ENCODE measurements at places on chromosomes 6 and 20. TPM values are rescaled to one million over a fixed set of nuclear protein-coding genes. Genes with fewer than 3 reads are reported as not detected.
A peak's percentile ranks its signal among the peaks of the same experiment; 100 is the strongest.

DNA sequence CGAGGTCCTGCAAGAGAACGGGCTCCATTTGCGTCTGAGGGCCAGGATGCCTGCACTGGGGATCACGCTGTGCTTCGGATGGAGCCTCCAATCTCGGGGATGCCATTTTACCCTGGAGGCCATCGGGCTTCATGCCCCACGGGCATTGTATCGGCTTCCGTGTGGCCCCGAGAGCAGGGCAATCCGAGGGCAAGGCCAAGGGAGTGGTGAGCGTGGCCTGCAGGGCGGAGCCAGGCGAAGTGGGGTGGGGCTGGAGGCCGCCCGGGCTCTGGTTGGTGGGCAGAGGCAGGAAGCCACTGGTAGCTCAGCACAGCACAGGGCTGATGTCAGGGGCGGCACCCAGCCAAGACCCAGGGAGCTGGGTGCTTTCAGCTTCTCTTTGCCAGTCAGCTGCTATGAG is 57.5 kb upstream of the BHLHE23 start:
- no peaks in the 10 kb centered on the region for H3K27me3 ChIP-seq
- no peak overlapping the region for H3K27ac ChIP-seq
- no peak overlapping the region for H3K4me3 ChIP-seq
- H3K36me3 ChIP-seq, result no peaks in the 10 kb centered on the region
- peak; percentile 13 for DNase-seq

DNA sequence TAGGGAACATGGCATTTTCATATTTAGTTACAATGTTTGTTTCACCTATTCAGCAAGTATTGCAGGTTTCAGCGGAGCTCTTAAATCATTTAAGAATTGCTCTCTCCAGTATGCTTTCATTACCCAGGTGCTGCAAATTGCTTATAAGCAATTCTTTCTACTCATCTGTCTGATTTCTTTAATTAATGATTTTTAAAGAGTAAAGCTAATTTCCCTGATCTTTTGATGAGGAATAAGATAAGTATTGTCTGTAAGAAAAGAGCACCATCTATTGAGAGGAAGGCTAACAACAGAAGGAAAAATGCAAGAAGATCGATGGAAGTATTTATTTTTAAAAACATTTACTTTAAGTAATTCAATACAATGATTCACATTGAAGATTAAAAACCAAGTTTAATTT is 2.0 kb downstream of the OPRM1 start:
- no peak for DNase-seq
- H3K36me3 ChIP-seq, result no peaks in the 10 kb centered on the region
- peaks cover 14% of the 10 kb centered on the region for H3K4me1 ChIP-seq
- H3K27ac ChIP-seq, result no peak overlapping the region
- H3K27me3 ChIP-seq, result peaks cover 29% of the 10 kb centered on the region

DNA sequence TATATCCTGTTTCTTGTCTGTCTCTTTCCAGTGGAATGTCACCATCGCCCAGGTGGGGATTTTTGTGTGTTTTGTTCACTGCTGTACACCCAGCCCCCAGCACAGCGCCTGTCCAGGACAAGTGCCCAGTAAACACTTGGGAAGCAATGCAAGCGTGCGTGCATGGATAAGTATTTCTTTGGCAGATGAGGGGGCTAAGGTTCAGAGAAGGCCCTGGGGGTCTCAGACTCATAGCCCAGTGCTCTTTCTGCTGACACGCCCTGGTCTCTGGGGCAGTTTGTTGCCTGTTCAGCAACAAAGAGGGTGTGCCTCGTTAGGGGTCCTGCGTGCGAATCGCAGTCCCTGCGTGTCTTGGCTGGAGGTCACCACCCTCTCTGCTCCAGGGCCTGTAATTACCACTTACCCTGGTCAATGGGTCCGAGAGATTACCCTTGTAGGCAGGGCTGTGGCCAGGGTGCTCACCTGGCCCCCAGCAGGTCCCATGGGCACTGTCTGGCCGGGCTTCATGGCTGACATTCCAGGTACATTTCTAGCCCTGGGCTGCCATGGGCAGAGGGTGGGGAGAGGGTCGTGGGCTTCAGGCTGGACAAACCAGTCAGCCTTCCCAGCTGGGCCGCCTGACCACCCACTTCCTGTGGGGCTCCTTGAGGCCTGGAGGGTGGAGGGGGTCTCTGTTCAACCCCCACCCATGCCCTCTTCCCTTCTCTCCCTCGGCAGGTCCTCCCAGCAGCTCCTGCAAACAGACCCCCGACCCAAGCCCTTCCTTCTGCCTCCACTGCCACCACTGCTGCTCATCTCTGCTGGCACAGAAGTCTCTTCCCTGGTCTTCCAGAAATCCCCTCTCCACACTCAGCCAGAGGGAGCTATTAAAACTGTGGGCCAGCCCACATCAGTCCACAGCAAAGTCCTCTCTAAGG is 87.1 kb downstream of the CEBPB start:
- no peak overlapping the region for H3K4me3 ChIP-seq
- no peaks in the 10 kb centered on the region for H3K27me3 ChIP-seq
- no peaks in the 10 kb centered on the region for H3K36me3 ChIP-seq
- DNase-seq, result no peak
- no peaks in the 10 kb centered on the region for H3K4me1 ChIP-seq

The ZDHHC14 gene
- 11.6 TPM for total RNA-seq

The ADAM33 gene
- total RNA-seq, result 7.0 TPM

The RTF2 gene
- 46.3 TPM for total RNA-seq

The TSBP1 gene
- total RNA-seq, result not detected

GRCh38 chr6:26175428-26176181 is 88.4 kb downstream of the HFE start:
- peak; percentile 46 for DNase-seq
- H3K36me3 ChIP-seq, result no peaks in the 10 kb centered on the region
- no peaks in the 10 kb centered on the region for H3K27me3 ChIP-seq
- H3K27ac ChIP-seq, result 0 out of 2 replicates have a peak overlapping the region, but pooled peaks have one; percentile 45

DNA sequence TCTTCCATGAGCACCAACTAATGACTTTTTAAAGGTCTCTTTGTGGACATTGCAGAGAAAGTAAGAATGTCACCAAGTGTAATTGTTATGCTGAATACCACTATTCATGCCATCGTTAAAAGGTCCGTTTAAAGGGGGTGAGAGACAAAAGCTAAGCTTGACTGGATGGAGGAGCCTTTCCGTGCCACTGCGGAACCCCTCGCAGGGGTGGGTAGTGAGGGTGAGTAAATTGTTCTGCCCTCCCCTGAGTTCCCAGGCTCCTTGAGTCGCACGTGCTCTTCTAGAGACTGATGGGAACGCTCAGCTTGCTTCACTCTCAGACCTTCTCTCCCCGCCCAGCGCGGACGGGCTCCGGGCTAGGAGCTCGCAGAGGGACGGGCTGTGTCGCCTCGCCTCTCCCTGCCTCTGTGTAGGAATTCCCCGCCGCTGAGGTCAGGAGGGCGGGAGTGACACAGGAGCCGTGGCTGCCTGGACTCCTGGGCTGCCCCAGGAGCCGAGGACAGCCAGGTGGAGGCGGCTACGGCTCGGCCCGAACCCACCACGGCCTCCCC is 314.8 kb upstream of the QKI start:
- peaks cover 22% of the 10 kb centered on the region for H3K36me3 ChIP-seq
- H3K4me3 ChIP-seq, result no peak overlapping the region
- H3K27ac ChIP-seq, result peak overlapping the region; percentile 11

GRCh38 chr20:44174996-44175765 is 11.8 kb downstream of the JPH2 start:
- no peaks in the 10 kb centered on the region for H3K4me1 ChIP-seq
- H3K36me3 ChIP-seq, result no peaks in the 10 kb centered on the region
- no peak overlapping the region for H3K4me3 ChIP-seq
- no peak overlapping the region for H3K27ac ChIP-seq
- peaks cover 3% of the 10 kb centered on the region for H3K27me3 ChIP-seq

The PLG gene
- total RNA-seq, result 1.4 TPM

The KCNS1 gene
- 1.2 TPM for total RNA-seq

DNA sequence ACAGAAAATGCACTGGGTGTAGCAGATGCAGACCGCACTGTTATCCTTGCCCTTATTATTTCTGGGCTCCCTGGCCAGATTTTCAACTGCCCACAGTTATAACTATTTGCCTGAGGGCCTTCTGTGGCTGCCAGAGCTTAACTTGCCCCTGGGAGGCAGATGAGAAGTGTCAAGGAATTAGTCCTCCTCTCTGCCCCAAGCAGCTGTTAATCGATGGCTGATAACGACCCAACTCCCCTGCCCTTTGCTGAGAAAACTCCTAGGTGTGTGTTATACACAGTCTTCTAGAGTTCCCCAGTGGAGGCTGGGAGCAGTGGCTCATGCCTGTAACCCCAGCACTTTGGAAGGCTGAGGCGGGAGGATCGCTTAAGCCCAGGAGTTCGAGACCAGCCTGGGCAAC is 44.4 kb upstream of the SHLD1 start:
- no peaks in the 10 kb centered on the region for H3K4me1 ChIP-seq
- no peak overlapping the region for H3K4me3 ChIP-seq
- H3K27ac ChIP-seq, result no peak overlapping the region
- 0 out of 2 replicates have a peak, but pooled peaks cover 7% of the 10 kb centered on the region for H3K36me3 ChIP-seq
- H3K27me3 ChIP-seq, result no peaks in the 10 kb centered on the region
- DNase-seq, result no peak

The HCRTR2 gene
- total RNA-seq, result not detected

The NOX3 gene
- total RNA-seq, result 0.09 TPM

DNA sequence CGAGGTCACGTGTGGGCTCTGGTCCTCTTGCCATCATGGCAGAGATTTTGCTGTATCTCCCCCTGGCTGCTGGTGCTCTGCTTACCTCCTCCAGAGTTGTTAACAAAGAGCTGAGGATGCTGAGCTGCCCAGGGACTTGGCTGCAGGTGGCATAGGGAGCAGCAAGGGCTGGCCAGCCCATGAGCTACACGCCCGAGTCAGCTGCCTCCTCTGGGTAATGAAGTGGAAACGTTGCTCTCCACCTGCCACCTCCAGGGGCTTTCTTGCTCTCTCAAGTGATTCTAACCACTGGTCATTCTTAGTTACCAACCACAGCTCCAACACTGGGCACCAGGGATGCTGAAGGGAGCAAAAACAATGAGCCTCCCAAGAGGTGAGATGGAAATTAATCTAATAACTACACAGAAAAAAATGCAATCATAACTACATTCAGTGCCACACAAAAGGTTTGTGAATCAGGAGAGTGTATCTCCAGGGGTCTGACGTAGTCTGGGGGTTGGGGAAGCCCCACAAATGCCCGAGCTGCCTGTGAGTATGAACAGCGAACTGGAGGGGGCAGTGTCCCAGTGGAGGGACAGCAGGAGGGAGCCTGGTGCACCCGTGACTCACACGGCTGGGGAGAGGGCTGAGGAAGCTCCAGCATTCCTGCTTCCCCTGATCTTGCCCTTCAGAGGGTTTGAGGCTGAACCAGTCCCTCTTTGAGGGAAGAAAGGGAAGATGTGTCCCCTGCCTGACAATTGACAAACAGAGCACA is 78.7 kb downstream of the CDH26 start:
- no peak overlapping the region for H3K4me3 ChIP-seq
- H3K4me1 ChIP-seq, result peaks cover 28% of the 10 kb centered on the region

The CLVS2 gene
- 0.46 TPM for total RNA-seq

DNA sequence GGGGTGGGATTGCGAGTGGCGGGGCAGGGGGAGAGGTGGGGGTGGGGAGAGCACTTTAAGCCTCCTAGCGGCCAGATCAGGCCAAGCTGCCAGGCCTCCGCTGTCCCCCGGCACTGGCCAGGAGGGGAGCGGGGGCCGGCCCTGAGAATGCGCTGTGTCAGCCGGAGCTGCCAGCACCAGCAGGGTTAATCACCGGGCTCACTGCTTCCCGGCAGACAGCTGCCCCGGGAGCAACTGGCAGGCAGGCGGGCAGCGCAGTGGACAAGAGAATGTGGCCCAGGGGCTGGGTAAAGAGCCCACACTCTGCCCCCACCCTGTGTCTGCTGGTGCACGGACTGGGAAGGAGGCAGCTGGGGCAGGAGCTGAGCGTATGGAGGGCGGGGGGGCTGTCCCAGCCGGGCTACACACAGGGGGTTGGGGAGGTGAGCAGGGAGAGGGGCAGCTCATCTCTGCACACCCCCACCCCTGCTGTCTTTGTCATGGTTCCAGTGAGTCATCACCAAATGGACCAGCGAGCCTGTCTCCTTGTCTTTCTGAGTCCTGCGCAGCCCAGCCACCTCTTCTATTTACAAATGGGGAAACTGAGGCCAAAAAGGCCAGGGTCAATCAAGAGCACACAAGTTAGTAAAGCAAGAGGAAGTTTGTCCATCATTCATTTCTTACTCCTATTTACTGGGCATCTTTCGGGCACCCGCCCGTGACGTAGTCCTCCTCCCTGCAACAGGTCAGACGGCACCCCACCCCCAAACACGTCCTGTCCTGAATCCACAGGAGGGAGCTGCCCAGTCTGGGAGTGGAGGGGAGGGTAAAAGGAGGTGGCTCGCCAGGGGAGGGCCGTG is 2.1 kb upstream of the LAMA5 start:
- H3K27me3 ChIP-seq, result no peaks in the 10 kb centered on the region
- H3K4me1 ChIP-seq, result peaks cover 30% of the 10 kb centered on the region
- DNase-seq, result peak; percentile 78
- peak overlapping the region; percentile 59 for H3K27ac ChIP-seq

GRCh38 chr6:128598571-128598970 is 78.2 kb upstream of the PTPRK start:
- no peaks in the 10 kb centered on the region for H3K36me3 ChIP-seq
- H3K4me1 ChIP-seq, result peaks cover 8% of the 10 kb centered on the region
- no peak overlapping the region for H3K27ac ChIP-seq
- H3K4me3 ChIP-seq, result no peak overlapping the region
- DNase-seq, result no peak
- peaks cover under 1% of the 10 kb centered on the region for H3K27me3 ChIP-seq

The ADGB gene
- not detected for total RNA-seq

- DNase-seq, result no peak
- H3K4me3 ChIP-seq, result no peak overlapping the region
- H3K4me1 ChIP-seq, result peaks cover 16% of the 10 kb centered on the region
- H3K36me3 ChIP-seq, result no peaks in the 10 kb centered on the region
- H3K27me3 ChIP-seq, result no peaks in the 10 kb centered on the region
Measured at GRCh38 chr6:15623276-15624116, 39.3 kb downstream of the DTNBP1 start.

DNA sequence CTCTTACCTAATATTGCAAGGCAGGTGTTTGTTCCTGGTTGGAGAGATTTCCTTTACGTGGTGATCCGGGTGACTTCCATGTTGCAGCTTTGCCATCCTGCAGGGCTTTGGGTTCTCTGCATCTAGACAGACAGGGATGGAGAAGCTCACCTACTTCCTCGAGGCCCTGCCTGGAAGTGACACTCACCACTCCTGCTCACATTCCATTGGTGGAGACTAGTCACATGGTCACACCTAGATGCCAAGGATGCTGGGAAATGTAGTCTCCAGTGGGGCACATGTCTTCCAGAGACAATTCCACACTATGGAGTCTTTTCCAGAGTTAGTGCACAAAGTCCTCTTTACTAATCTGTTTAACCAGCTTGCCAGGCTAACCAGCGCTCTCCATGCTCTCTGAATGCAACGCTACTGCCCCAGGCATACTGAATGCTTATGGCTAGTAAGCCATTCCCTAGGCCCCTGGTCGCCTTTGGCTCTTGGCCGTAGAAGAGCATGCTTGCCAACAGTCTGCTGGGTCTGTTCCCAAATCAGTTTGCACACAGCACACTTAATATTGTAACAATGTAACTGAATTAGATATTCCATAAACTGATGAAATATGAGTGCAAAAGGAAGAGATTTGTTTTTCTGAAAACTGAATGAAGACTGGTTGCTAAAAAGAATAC is 6.7 kb upstream of the KCNK15 start:
- peak overlapping the region; percentile 40 for H3K4me3 ChIP-seq
- peak; percentile 56 for DNase-seq
- peaks cover 29% of the 10 kb centered on the region for H3K27me3 ChIP-seq
